ENCODE measurements at places on chromosomes 7 and 10.
A peak's percentile ranks its signal among the peaks of the same experiment; 100 is the strongest.

DNA sequence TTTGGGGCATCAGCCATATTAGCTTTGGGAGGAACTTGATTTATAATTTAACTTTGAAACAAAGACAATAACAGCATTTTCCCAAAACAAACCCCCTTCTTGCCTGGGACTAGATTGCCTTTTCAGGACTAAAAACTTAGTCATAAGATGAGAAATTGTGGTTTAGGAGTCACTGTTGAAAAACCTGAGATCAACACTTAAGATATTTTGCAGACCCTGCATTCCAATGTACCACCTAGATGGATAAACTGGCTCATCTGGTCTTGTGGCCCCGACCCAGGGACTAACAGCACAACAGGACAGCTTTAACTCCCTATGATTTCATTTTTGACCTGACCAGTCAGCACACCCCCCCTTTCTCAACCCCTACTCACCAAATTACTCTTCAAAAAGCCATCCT lies 1165.4 kb downstream of the XPNPEP1 start:
- no peak for DNase-seq

DNA sequence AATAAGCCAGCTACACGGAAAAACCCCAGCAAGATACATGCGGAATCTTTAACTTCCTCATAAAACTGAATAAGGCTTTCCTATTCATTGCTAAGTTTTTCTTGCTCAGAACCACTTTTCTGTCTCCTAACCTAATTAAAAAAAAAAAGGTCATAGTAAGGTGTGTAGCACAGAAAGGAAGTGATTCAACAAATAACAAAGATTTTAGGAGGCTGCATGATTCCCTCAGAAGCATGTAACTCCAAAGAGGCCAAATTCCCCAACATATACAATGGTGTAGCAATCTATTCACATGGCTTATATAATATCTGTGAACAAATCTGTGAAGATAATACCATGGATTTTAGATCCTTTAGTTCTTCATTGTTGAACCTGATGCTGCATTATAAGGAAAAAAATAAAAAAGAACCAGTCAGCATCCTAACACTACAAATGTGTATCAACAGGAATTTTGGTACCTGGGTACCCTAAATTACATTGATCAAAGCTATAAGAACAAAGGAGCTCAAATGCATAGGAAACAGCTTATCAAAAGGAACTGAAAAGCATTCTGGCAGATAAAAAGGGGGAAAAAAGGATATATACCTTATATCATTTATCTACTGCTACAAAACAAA lies 63.8 kb downstream of the IMMP2L start:
- DNase-seq: no peak

DNA sequence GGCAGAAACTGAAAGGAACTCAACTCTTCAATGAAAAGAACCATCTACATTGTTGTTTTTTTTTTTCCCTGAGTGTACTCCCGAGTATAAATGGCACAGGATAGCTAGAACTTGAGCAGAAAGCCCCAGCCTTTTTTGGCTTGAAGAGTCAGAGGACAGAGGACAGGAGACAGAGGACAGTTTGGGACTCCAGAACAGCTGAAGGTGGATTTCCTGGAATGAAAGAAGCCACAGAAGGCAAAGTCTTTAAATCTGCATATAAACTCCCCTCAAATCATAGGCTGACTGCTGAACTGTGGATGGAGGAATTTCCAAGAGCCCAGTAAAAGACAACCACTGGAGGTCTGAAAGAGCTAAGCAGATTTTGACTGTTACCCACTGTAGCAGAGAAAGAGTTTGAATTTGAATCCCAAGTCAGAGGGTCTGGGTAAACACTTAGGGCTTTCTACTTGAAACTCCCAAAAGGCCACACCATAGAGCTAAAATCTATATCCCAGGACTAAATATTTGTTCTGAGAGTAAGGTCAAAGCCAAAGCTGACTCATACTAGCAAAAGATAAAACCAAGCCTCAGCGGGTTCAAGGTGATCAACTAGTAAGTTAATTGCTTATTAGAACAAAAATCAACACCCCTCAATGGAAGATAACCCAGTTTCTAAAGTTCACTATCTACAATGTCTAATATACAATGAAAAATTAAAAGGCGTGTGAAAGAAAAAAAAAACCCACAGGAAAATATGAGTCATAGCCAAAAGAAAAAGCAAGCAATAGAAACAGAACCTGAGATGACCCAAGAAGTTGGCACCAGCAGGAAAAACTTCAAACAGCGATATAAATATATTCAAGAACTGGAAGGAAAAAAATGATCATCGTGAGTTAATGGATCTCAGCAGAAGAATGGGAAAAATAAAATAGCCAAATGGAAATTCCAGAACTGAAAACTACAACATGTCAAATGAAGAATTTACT lies 1.8 kb upstream of the OPN1SW start:
- no peak for DNase-seq

- no peak for DNase-seq
These were observed 35.1 kb downstream of the FHIP2A start for GRCh38 chr10:114856544-114857287.

- DNase-seq: no peak
These were observed 11.6 kb upstream of the ABLIM1 start for GRCh38 chr10:114669648-114670047.

DNA sequence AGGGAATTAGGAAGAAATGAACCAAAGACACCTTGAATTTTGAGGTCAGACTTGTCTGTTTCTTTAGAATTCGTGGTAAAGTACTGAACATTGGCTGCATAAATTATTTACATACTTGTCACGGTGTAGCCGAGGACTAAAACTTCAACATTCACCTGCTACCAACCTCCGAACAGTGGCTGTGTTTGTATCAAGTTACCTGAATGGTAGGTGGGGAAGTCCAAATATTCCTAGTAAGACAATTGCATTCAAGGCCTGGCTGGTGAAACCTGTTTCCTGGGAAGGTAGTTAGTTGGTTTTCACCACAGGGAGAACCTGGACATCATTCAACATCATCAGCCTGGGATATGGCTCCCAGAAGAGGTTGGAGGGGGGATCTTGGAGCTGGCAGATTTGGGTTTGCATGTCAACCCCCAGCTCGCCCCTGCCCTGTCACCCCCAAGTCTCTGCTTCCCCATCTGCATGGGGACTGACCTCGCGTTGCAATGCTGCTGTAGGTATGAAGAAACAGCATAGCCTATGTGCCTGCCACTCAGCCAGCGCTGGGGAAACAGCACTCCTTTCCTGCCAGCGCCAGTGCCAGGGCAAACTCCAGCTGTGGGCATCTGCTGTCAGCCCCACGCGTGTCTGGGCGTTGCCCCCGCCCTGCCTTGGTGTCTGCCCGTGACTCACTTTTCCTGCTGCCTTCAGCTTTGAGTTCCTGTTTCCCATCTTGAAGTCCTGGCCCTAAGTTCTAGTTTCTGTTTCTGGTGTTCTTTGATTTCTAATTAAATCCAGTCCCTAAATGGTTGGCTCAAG lies 12.7 kb upstream of the LARP4B start:
- no peak for DNase-seq

- DNase-seq: peak; percentile 32
These were observed 53.5 kb downstream of the AOAH start for GRCh38 chr7:36670585-36671431.

GRCh38 chr7:48637382-48637781 lies 287.0 kb upstream of the CDC14C start:
- no peak for DNase-seq

GRCh38 chr10:71435571-71436267 lies 39.0 kb downstream of the CDH23 start:
- DNase-seq: no peak

- DNase-seq: no peak
These were observed 5.4 kb downstream of the OPN1SW start for GRCh38 chr7:128770233-128770632.

DNA sequence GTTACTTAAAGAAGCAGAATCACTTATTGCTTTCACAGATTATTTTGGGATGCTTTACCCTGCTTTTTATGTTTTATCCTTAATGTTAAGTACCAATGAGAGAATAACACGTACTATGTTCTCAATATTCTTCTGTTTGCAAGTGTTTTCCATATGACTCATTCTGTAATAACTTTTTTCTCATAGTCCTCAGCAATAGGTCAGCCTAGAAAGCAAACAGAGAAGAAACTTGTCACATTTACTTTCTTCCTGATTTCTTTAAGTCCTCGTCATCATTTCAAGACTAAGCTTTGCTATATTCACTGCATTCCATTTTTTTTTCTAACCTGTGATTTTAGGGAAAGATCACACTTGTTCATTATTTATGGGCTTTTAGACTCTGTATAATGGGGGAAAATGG lies 6.8 kb upstream of the AGR2 start:
- DNase-seq: no peak

- DNase-seq: no peak
These were observed 189.7 kb downstream of the KIF20B start for GRCh38 chr10:89891006-89891535.

GRCh38 chr10:74955796-74956195 lies 129.4 kb downstream of the KAT6B start:
- DNase-seq: no peak

- DNase-seq: no peak
These were observed 1096.8 kb downstream of the KCNMA1 start for GRCh38 chr10:76540786-76541185.

- no peak for DNase-seq
These were observed 69.0 kb upstream of the VOPP1 start for GRCh38 chr7:55641273-55641691.

GRCh38 chr7:158682456-158682855 lies 22.1 kb downstream of the NCAPG2 start:
- DNase-seq: no peak

DNA sequence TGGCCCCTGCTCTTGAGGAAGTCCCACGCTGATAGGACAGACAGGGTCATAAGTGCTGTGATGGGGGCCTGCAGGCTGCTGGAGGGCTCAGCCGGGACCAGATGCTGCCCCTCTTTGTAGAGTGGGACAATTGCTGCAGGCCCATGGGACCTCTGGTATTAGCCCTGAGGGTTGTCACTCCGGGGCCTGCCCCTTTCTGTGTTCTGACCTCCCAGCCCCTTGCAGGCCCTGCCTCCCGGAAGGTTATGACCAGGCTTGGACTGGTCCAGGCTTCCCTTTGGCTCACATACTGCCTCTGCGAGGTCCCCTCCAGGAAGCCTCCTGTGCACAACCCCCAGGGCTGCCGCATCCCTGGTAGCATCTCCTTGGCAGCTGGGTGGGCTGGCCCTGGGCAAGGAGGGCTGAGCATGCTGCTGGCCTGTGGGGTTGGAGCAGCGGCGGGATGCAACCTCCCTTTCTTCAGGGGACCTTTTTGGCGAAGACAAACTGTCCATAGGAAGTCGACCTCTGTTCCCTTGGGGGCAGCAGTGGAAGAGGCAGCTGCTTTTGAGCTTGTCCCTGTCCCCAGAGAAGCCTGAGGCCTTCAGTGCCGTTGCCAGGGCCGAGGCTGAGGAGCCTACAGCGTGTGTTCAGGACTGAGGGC lies 8.8 kb downstream of the LIMK1 start:
- no peak for DNase-seq

DNA sequence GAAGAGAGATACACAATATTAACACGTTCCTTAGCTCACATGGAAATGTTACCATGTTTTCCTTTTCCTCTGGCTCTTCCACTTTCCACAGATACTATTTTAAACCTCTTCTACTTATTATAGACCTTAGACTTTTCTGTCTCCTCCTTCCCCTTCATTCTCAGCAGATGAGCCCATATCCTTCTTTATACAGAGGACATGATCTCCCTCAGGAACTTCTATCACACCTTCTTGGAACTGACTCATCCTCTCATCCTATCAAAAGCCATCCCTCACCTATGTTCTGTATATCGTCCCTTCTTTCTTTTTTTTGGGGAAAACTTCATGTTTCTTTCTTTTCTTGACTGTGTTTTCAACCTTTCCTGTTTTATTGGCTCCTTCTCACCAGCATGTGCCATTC lies 20.8 kb downstream of the MTPN start:
- DNase-seq: no peak

DNA sequence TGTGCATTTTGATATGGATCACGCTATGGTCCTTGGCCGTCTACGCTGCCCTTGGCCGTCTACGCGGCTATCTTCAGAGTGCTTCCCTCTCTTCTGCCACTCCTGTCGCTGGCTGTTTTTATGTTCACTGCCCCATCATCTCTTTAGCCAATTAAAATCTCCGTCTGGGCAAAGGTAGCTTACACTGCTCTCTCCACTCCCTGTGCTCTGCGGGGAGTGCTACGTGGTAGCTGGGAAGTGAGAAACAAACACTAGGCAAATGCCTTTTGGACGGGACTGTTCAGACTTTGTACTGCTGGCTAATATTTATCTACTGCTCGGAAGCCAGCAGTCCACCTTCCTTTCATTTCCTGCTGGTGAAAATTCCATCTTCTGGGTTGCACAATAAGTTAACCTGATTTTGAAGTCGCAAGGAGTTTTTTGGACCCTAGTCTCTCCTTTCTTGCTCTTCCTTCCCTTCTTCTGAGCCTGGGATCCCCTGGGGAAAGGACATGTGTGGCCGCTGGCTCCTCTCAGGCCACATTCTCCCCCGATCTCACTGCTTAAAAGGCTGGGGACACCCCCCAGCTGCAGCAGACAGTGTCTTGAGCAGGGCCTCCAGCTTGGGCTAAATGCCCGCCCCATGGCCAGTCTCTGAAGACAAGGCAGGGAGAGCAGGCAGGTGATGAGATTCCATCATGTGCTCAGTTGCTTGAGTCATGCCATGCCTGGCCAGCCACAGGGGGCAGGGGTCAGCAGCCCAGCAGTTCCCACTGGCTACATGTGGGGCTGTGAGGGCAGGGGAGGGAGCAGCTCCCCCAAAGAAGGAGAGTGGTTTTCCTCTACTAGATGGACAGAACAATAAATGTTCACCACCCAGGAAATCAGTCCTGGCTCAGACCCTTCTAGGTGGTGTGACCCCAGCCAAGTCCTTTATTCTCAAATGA lies 25.5 kb upstream of the RBM33 start:
- no peak for DNase-seq

- DNase-seq: no peak
These were observed 28.8 kb downstream of the VIPR2 start for GRCh38 chr7:159115601-159116501.

GRCh38 chr10:62528441-62528840 lies 154.3 kb downstream of the ZNF365 start:
- DNase-seq: no peak

- DNase-seq: no peak
These were observed 32.1 kb downstream of the PLAC9 start for GRCh38 chr10:80164596-80164995.

GRCh38 chr10:114281006-114281405 lies 42.0 kb downstream of the VWA2 start:
- no peak for DNase-seq

DNA sequence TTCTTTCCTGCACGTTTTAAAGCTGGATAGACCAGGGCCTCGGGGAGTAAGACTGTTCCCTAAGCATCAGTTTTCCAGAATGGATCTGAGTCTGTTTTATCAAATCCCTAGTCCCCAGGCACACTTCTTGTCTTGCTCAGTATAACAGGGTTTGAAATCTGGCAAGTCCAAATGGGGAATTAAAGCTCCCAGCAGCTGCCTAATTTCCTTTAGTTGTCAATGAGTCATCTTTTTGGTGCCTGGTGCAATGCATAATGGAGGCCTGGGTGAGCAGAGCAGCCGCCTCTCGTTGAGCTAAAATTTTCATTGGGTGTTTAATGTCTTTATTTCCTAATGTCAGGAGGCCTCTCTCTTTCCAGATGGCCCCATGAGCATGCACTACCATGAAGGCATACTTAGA lies 87.9 kb downstream of the STRA8 start:
- no peak for DNase-seq

- no peak for DNase-seq
These were observed 32.2 kb downstream of the PLXDC2 start for GRCh38 chr10:19848226-19848985.
